Stimulated activated CD4-positive, alpha-beta T cell treated with anti-CD3 and anti-CD28 coated beads, TNF-alpha, amount 100 ng/mL, for 1 hour (primary cell): ENCODE measurements at places on chromosomes 5 and 9.

DNA sequence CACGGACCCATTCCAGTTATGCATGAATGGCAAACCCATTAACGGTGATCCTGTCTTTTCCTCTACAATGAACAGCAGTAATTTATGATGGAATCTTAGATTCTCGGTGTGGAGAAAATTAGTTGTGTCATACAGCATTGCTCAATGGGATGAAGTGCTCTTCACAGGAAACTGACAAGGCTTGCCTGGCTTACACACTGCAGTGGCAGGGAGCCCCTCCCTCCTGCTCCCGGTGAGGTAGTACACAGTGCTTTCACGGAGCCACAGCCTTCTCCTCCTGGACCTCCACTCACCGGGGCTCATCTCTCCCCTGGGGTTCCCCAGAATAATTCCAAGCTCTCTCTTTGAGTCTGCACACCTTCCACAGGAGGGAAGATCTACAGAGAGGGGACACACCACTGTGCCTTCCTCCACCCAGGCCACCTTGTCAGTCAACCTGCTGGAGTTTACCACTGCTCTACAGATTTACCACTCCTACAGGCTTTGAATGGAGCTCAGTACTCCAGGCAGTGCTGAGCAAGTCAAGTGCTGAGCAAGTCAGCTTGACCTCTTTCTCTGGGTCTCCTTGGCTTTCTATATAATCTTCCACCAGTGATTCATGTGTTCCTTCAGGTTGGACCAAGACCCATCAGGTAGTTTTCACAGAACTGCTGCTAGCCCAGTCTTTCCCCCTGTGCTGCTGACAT is 59.1 kb upstream of the TBC1D2 start:
- DNase-seq, result no peak

DNA sequence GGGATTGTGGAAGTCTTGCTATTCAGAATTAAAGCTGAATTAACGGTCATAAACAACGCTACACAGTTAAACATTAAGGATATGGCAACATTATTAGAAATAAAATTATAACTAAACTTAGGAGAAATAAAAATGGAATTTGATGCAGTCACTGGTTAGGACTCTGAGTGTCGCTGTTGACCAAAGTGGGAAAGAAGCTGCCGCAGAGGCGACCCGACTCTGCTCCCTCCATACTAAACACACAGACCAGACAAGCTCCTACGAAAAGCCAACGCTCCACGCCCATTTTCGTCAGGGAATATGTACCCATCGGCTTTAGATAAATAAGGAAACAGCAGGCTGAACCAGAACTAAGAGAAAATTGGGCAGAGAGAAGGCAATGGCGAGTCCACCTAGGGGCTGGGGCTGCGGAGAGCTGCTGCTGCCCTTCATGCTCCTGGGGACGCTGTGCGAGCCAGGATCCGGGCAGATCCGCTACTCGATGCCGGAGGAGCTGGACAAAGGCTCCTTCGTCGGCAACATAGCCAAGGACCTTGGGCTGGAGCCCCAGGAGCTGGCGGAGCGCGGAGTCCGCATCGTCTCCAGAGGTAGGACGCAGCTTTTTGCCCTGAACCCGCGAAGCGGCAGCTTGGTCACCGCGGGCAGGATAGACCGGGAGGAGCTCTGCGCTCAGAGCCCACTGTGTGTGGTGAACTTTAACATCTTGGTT is at the start of gene PCDHGA5:
PCDHGA5 (plus strand) TSS at position 211 of the 709 bp plus-strand sequence; CDS start at position 380, 169 bp downstream.
- no peak for DNase-seq

- DNase-seq, result no peak
Observed at GRCh38 chr9:92807757-92808725, 43.4 kb upstream of the BICD2 start.

DNA sequence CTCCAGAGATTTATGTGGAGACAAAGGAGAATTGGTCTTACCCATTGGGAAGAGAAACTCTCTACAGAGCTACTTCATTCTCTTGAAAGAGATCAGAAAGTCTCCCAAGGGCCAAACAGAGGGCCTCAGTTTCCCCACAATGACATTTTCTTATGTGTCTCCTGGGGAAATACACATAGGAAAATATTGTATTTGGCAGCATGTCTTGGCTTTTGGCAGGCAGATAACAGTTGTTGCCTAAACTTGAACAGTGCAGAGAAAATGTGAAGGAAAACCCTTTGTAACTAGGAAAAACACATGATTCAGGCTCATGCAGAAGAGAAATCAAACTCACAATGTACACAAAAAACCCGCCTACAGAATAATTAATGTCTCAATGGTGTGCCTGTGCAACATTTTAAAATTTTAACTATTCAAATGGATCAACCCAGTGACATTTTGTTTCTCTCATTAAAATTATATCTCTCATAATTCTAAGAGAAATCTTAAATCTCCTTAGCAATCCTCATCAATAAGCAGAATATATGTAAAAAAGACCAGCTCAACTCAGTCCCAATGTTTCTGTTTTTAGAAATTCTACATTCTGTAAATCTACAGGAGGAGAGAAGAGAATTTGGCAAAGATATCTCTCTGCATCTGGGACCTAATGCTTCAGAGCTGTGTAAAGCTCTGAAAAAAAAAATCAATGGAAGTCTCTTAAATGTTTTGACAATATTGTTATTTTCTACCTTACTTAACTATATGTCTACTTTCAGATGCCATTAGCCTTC is 205.1 kb downstream of the ADAMTSL1 start:
- no peak for DNase-seq

DNA sequence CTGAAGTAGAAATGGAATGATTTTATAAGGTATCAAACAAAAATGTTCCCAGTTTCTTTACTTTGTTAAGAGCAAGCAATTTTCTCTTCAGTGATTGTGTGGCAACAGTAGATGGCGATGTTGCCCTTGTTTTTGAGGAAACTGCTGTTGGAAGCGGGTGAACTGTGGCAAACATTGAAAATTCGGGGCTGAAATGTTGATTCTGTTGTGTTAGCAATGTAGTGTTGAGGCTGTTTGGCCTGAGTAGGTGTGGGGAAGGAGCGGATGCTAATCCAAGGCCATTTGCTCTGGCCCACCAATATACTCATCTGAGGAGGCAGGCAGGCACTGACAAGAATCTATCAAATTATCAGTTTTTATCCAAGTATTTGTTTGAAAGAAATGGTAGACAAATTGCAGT is 129.8 kb downstream of the SLC12A2 start:
- DNase-seq, result no peak

DNA sequence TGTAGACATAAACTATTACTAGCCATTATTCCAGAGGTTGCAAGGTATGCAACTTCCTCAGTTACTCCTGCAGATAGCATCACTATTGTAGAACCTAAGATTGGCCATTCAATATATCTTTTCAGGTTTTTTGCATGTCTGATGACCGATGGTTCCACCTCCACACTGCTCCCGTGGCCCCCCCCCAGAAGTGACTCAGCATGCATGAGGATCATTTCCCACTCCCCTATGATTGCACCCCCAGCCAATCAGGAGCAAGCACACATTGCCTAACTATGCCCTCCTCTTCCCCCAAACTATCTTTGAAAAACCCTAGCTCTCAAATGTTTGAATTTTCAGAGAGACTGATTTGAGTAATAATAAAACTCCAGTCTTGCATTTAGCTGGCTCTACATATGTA is 601.4 kb upstream of the TLE4 start:
- DNase-seq, result no peak

DNA sequence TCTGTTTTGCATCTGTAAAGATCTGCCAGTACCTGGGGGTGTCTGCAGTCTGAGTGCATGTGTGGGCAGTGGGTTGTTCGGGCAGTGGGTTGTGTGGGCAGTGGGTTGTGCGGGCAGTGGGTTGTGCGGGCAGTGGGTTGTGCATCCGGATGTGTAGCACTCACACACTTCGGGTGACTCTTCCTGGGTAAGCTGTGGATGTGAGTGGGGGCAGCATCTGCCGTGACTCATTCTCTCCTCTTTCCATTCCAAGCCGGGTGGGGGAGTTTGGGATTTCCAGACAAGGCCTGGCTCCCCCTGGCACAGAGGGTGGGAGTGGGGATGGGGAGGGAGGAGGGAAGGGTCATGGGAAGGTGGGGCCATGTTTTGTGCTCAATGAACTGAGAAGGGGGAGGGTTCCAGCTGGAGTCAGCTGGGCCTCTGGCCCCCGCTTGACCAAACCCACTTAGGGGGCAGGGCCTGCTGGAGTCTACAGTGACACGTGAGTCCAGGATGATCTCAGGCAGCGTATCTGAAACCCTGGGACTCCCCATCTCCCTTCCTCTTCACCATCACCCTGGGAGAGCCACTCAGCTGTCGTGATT is 8.3 kb downstream of the CRB2 start:
- DNase-seq, result no peak

DNA sequence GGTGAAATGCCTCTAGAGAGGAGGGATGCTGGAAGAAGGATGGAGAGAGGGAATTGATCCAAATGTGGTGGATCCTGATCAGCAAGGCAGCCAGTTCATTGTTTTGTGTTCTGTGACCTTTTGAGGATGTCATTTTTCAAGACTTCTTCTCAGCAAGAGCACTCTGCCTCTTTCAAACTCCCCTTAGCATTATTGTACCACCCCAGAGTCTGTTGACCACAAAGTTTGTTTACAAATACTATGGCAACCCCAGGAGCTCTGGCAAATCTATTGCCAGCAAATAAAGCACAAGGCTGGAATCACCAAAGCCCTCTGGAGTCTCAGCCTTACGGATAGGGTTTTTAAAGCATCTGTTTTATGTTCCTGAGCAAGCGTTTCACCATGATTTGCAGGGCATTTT is 76.2 kb upstream of the SLC1A3 start:
- DNase-seq, result no peak

DNA sequence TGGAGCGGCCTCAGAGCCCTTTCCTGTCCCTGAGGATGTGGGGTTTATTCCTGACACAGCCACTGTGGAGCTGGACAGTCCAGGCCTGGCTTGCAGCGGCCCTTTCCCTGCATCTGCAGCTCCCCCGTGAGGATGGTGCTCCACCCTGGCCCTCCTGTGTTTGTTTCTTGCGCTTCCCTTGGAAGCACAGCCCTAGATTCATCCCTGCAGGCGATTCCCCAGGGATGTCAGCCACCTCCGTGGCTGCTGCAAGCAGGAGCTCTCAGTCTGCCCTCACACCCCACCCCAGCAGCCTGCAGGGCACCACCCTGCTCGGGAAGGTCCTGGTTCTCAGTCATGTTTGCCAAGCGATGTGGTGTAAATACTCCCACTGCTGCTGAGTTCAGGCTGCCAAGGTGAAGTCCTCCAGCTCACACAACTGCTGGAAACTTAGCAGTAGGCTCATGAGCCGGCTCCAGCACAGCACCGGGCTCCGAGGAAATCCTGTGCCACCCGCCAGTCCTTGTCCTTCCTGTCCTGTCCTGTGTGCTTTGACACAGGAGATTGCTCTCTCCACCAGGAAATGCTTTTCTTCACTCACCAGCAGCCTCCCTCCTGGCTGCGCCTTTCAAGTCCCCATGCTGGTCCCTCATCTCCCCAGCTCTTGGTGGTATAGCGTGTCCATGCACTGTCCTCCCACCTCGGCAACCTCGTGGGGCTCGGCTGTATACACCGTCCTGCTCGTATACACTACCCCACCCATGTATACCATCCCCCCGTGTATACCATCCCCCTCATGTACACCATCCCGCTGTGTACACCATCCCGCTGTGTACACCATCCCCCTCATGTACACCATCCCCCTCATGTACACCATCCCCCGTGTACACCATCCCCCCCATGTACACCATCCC is 16.2 kb downstream of the ROPN1L start:
- no peak for DNase-seq

- no peak for DNase-seq
Observed at GRCh38 chr5:663436-664342, 29.5 kb downstream of the TPPP start.

DNA sequence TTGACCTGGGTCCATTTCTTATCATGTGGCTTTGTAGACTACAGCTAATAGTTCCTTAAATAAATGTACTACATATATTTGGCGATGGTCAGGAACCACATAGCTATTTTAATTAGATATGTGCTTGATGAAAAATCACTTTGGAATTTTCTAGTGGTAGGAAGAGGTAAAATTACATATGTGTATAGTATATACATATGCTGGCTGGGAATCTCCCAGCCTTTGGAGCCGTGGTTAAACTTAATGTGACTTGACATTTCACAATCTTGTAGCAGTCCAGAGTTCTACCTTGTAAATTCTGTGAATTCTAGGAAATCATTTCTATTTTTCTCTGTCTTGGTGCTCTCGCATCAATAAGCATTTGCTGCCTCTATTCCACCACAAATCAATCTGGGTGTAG is 565.0 kb downstream of the DMRTA1 start:
- DNase-seq, result no peak

DNA sequence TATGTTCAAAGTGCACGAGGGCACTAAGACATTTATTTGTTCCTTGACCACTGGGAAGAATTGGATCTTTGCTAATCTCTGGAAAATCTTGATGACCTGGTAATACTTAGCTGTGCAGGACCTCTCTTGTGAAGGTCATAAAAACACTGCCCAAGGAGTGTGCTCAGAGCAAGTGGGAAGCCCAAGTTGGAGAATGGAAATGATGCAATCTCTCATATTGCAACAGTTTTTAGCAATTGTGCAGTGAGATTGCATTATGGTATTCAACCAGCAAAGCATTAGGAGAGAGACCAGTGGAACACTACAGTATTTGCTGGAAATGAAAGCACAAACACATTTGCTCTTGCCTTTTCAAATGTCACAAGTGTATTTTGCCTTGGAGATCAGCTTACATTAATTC is 34.5 kb downstream of the TXNDC8 start:
- DNase-seq, result no peak

DNA sequence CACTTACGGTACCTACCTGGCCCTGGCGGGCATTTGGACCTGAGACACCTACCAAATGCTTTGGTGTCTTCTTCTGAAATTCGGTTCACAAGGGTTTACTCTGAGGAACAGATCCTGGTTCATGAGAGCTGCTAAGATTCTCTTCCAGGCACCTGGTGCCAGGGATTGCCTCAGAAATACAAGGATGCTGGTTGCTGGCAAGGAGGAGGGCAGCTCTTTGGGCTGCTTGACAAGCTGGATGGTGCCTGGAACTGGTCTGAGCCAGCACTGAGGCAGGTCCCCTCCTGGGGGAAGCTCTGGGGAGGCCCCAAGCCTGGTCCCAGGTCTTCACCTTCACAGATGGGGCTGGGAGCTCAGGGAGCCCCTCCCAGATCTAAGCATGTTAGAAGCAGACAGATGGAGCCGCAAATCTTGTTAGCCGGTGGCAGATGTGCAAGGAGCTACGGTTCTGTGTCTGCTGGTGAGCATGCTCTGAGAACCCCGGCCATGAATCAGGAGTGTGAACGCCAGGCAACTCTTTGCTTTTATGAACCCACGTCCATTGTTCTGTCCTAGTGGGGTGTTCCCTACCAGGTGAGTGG is 16.3 kb downstream of the FABP6 start:
- DNase-seq, result no peak

- DNase-seq, result no peak
Observed at GRCh38 chr9:126809068-126809467, 4.2 kb downstream of the ZBTB43 start.

DNA sequence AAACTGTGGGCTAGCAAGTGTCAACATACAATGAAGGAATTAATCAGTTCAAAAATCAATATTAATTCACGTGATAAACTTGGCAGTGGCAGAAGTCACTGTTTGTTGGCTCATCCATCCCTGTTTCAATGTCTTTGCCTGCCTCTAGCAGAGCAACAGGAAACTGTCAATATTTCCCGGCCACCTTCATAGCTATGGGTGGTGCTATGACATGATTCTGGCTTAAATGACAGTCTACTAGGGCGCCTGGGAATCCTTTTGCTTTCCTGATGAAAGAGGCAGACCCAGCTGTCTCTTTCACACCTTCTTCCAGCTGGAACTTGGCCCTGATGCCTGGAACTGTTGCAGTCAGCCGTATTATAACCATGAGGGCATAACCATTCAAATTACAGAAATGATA is 72.1 kb upstream of the DNAH5 start:
- DNase-seq, result no peak
